Inflammatory macrophage (primary cell): ENCODE measurements at places on chromosomes 3 and 15.

DNA sequence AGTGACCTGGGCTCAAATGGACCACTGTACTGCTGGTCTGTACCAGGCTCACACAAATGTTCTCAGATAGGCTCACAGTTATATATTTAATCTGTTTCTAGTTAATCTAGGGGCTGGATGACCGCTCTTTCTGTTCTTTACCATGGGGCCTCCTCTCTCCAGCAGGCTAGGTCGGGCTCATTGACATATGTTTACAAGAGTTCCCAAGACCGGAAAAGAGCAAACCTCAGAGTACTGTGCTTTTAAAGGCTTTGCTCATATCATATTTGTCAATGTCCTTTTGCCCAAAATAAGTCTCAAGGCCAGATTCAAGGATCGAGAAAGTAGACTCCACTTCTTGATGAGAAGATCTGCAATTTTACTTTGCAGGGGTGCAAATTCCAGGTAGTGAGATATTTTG is 348.0 kb upstream of the EPHA6 start:
- DNase-seq: no peak

DNA sequence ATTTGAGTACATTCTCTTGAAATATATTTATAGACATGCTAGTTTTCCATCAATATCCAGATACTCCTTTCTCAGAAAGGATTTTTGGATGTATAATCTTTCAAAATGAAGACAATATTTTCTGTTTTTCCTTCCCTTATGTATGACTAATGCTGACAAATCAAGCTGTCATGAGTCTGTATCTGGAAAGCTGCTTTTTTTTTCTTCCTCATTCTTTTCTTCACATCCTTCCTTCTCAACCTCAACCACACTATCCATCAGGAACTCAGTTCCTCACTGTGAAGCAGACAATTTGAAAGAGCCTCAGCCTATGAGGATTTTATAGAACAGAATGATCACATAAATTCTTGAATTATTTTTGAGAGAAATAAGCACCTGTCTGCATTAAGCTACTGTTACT is 335.9 kb upstream of the EPHA6 start:
- DNase-seq: no peak

DNA sequence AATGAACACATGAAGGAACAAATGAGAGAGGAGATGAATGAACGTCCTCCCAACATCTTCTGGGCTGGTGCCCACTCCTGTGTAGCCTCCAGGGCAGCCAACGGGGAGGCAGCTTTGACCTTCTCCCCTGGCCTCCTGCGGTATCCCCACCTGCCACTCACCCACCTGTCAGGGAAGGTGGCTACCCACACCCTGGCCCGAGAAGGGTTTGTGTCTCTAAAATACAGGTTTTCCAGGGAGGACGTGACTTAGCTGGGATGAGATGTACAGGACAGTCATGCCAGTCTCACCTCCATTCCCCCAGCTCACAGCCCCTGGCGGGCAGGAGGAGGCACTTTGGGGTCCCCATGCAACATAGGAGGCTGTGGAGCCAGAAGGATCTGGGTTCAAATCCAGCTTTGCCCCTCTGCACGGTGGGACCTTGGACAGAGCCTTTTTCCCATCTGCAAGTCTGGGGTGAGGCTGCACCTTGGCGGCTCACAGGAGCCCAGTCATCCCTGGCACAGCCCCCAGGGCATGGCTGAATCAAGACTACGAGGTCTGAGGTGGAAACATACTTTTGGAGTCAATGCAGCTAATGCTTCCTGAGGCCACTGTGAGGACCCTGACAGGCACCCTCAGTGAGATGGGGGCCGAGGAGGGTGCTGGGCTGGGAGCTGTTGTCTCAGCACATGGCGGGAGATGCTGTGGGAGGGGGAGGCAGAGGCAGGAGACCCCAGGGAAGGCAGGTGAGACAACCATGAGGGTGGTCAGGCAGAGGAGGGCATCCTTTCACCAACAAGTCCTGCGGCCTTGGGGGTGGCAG is 11.1 kb upstream of the PLXND1 start:
- no peak for DNase-seq

DNA sequence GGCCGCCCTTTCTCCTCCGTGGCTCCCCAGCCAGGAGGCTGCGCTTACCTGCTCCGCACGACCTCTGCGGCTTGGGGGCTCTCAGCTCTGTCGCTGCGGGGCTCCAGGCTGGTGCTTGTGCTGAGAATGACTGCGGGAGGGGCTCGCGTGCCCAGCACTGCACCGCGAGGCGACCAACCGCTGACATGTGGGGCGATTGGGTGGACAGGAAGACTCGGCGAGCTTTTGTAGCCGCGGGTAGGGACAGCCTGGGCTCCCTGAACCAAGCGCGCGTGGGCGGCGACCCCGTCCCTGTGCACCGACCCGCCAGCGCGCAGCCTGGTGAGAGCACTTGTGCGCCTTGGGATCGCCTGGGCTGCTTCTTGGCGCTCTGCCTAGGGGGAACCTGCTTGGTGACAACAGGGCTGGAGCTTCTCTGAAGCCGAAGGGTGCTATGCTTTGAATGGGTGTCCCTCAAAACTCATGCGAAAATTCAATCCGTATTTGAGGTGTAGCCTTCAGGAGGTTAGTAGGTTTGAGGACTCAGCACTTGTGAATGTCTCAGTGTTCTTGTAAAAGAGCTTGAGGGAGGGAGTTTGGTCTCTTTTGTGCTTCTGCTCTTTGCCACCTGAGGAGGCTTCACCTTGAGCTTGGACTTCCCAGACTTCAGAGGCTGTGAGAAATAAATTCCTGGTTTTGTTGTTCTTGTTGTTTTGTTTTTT is 50.4 kb downstream of the IL12A start:
- DNase-seq: peak; percentile 57

- DNase-seq: no peak
These were observed 36.5 kb downstream of the GOLGA6L10 start for GRCh38 chr15:82312586-82313349.

GRCh38 chr15:66161108-66161507 is 92.4 kb downstream of the MEGF11 start:
- DNase-seq: no peak

- peak; percentile 94 for DNase-seq
These were observed 14.5 kb upstream of the CCR1 start for GRCh38 chr3:46222435-46223161.
